NCI-H2081 treated with DMSO at 0.1 percent for 48 hours (cell line): ENCODE measurements at places on chromosomes 12 and 14.

DNA sequence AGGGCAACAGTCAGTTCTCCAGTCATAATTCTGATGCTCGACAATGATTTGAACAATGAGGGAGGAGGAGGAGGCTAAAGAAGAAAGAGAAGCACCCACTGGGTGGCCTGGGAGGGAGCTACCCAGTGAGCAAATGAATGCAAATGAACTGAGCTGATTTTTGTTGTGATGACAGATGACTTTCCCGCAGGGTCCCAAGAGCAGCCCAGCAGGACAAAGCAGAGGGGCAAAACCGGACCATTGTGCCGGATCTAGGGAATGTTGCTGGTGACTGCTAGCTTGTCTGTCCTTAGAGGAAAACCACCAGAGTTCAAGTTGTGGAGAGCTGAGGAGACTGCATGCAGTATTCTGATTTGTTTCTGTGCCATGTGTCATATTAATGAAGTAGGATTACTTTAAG, 162.8 kb downstream of the MON2 start:
- DNase-seq = no peak

- no peak for DNase-seq
Measured at GRCh38 chr14:55814064-55814463, 234.1 kb downstream of the KTN1 start.

DNA sequence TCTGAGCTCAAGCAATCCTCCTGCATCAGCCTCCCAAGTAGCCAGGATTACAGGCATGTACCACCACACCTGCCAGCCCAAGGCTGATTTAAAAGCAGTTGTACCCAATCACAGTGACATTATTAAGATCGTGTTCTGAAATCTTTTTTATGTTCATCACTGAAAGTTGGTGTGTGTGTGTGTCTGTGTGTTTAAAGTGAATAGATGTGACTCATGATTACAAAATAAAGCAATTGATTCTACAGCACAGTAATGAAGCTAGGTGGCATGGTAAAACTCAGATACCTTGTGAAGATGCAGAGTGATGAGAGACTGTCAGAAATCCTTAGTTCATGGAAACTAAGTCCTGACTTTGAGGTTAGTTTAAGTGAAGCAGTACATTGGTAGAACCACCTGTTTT, 74.2 kb upstream of the ATP2B1 start:
- no peak for DNase-seq

DNA sequence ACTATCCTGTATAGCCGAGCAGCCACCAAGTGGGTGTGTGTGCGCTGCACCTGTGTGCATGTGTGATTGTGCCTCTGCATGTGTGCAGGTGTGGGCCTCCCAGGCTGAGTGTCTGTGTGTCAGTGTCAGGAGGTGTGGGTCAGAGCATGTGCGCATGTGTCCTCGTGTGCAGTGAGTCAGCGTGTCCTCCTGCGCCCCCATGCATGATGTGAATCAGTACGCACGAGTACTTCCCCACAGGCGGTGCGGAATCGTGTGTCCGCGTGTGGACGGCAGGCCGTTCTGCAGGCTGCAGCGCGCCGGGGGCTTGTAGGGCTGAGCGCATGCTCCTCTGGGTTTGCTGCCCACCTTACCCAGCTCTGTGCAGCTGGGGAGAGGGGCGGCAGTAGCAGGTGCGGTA, 34.2 kb downstream of the DTX1 start:
- no peak for DNase-seq
